Activated CD4-positive, alpha-beta T cell treated with anti-CD3 and anti-CD28 coated beads for 24 hours (primary cell): ENCODE measurements at places on chromosomes 12 and 14.

GRCh38 chr12:22101749-22102243 is 55.8 kb downstream of the CMAS start:
- DNase-seq = no peak

DNA sequence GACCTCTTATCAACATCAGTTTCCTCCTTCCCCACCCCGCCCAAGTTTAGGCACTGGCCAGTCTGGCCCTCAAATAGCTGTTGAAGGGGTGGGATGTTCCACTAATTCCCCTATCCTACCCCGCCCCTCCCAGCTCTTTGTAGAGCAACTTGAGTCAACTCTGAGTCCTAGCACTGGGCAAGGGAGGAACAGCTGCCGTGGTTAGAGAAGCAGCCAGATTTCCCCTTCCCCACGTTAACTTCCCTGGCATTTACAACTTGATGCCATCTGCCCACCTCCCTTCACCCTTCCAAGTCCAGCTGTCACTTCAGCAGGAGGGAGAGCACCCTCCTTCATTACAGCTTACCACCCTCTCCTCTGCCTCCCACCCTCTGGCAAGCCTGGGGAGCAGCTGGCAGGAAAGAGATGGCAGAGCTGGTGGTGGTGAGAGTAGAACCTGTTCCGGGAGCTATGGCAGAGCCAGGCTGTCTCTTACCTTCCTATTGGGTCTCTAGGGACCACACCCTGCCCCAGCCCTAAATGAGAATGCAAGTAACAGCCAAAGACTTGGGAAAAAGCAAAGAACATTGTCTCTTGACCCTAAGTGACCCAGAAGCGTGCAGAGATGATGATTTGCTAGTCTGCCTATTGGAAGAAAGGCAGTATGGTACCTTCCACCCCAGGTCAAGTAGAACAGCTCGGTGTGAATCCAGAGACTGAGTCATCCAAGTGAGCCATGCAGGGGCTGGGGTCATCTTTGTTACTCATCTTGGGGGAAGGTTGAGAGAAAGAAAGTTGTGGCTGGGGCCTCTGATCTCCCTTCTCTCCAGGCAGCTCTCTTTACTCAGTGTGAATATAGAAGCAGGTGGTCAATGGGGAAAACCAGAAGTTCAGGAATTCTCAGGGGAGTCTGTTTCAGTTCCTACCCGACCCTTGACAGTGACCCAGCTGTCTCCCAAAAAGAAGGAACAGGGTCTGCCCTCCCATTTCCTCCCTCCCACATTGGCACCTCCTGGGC is 1.5 kb downstream of the BLOC1S1 start:
- no peak for DNase-seq

GRCh38 chr14:89750908-89751392 is 203.6 kb downstream of the EFCAB11 start:
- no peak for DNase-seq

DNA sequence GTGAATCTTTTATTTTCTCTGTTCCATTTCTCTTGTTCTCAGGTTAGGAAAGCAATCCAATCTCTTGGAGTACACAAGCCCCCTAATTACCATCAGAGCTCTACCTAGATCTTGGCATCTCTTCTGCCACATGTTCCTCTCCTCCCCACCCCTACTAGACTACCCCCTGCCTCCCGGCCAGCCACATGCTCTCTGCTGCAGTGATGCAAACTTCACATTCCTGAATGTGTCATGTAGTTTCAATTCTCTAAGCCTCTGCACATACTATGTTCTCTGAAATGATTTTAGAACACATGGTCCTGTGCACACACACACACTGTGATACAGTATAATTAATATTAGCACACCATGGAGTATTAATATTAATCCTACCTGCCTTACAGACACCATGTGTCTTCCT is 104.6 kb downstream of the EFCAB11 start:
- DNase-seq = no peak

DNA sequence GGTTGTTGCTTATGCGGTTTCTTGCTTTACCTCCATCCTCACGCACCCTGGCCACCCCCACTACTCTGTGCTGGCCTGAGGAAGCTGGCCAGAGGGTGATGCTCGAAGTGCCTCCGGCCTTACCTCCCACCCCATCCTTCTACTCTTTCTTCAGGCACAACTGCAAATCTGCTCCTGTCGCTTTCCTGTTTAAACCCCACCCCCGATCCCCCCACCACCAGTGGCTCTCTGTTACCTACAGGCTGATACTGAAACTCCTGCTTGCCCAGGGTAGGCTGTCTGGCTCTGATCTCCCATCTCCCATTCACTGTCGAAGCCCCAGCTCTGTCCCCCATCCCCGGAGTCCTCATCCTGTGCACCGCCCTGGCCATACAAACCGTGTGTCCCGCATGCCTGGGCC is 111.5 kb downstream of the PRMT8 start:
- DNase-seq = no peak

DNA sequence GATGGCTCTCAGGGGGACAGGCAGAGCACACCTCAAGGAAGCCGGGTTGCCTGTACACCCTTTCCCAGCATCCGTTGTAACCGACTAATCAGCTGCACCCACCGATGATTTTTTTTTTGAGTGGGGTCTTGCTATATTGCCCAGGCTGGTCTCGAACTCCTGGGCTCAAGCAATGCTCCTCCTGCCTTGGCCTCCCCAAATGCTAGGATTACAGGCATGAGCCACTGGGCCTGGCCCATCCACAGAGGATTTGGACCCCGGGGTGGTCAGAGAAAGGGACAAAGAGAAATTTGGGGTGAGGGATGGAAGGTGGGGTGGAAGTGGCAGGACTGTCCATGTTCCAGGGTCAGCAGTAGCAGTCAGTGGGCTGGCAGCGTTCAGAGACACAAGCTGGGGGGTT is 43.3 kb upstream of the PPP1CC start:
- DNase-seq = no peak

- DNase-seq = peak; percentile 66
These were observed 8.9 kb downstream of the VAMP1 start for GRCh38 chr12:6461401-6462233.

DNA sequence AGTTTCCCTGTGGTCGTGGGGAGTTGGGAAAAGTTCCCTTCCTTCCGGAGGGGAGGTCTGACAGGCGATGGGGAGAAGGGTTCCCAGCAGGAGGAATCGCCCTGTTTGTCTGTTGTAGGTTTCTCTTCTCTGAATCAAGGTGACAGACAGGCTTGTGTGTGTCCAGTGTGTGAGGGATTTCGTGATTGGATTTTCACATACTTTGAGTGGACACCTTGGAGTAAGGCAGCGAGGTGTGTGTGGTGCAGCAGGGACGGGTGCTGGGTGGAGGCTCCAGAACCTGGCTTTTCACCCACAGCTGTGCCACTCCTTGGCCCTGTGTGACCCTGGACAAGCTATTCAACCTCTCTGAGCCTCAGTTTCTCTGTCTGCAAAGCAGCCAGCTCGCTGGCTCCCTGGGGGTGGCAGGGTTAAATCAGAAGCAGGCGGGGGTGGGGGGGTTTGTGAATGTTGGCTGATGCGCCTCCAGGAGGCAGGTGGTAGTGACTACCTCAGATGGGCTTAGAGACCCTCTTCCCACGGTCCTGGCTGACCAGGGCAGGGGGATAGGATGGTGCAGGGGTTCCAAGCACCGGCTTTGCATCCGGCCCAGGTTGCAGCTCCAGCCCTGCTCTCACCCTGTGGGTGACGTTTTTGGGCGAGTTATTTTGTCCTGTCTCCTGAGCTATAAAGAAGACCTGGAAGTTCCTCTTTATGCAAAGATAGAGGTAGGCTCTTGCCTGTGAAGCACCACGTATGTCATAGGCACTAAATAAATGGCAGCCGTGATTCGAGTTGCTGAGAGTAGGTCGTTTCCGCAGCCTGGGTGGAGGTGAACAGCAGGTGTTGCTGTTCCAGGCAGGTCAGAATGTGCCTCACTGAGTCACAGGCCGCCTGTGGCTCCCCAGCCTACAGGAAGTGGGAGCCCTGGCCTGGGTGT is 679 bp downstream of the BDKRB2 start:
- DNase-seq = no peak

DNA sequence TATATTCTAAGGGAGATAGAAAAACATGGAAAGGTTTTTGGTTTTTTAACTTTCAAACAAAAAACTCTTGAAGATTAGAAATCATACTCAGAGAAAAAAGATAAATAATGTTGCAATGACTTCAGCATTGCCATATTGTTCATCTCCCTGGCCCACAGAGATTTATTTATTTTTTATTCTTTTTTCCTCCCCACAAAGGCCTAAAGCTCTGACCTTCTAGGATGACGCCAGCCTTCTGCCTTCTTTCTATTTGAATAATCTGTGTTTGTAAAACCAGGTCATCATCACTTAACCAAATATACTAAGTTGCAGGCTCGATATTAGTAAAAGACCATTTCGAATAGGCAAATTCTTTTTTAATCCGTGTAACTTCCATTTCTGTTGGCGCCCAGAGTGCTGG is 4.4 kb upstream of the DCP1B start:
- DNase-seq = no peak
